Lung (tissue), 17 donors: ENCODE measurements at places on chromosomes 5 and 9. TPM values are rescaled to one million over a fixed set of nuclear protein-coding genes. Genes with fewer than 3 reads are reported as not detected.

GRCh38 chr9:107530679-107531078, 41.1 kb upstream of the KLF4 start:
- H3K27ac ChIP-seq = no peak overlapping the region
- no peaks in the 10 kb centered on the region for H3K27me3 ChIP-seq
- no peaks in the 10 kb centered on the region for H3K36me3 ChIP-seq
- no peaks in the 10 kb centered on the region for H3K4me1 ChIP-seq

Gene ARPC5L
- 27.6 TPM for total RNA-seq

- H3K27ac ChIP-seq = no peak overlapping the region
- no peak overlapping the region for H3K4me3 ChIP-seq
- H3K4me1 ChIP-seq = no peaks in the 10 kb centered on the region
- no peaks in the 10 kb centered on the region for H3K36me3 ChIP-seq
- DNase-seq = no peak
These were observed 171.2 kb downstream of the HSPA4 start for GRCh38 chr5:133222979-133223378.

Gene ABCA1
- total RNA-seq = 19.1 TPM

DNA sequence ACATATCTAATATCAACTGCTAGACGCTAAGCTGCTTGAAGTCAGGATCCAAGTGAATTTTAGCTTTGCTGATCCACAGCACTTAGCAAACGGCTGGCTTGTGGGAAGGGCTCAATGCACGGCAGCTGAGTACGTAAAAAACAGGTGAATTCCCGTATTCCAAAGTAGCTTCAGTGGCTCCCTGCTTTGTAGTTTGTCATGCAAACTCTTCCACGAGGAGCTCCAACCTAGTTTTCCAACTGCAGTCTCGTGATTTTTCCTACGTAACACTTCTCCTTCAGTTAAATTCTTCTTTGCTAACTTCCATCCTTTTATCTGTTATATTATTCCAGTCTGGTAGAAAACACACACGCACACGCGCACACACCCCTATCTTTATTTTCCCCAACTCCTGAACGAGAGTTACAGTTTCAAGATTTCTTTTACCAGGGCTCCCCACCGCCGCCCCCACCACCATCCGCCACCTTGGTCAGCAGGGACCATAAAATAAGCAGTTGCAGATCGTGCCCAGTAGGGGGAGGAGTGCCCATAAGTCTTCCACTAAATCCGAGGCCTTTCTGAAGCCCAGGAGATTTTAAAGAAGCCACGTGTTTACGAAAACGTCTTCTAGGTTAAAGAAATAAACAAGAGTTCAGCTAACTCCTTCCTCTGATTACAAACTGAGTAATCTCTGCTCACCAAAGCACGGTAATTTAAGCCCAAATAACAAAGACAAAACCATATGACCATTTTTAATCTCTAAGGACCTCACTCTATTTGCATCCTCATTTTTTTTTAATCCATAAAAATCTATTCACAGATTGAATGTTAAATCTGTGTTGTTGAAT, 34.8 kb upstream of the TRIO start:
- H3K27me3 ChIP-seq = peaks cover 8% of the 10 kb centered on the region
- H3K4me3 ChIP-seq = no peak overlapping the region
- H3K4me1 ChIP-seq = no peaks in the 10 kb centered on the region
- H3K36me3 ChIP-seq = no peaks in the 10 kb centered on the region

Gene INSL6
- total RNA-seq = not detected

GRCh38 chr9:82020331-82020730, 31.8 kb downstream of the SPATA31D1 start:
- no peaks in the 10 kb centered on the region for H3K36me3 ChIP-seq
- no peaks in the 10 kb centered on the region for H3K27me3 ChIP-seq
- H3K27ac ChIP-seq = no peak overlapping the region
- DNase-seq = no peak

Gene TRIM36
- 6.2 TPM for total RNA-seq

Gene BHMT2
- 4.6 TPM for total RNA-seq

DNA sequence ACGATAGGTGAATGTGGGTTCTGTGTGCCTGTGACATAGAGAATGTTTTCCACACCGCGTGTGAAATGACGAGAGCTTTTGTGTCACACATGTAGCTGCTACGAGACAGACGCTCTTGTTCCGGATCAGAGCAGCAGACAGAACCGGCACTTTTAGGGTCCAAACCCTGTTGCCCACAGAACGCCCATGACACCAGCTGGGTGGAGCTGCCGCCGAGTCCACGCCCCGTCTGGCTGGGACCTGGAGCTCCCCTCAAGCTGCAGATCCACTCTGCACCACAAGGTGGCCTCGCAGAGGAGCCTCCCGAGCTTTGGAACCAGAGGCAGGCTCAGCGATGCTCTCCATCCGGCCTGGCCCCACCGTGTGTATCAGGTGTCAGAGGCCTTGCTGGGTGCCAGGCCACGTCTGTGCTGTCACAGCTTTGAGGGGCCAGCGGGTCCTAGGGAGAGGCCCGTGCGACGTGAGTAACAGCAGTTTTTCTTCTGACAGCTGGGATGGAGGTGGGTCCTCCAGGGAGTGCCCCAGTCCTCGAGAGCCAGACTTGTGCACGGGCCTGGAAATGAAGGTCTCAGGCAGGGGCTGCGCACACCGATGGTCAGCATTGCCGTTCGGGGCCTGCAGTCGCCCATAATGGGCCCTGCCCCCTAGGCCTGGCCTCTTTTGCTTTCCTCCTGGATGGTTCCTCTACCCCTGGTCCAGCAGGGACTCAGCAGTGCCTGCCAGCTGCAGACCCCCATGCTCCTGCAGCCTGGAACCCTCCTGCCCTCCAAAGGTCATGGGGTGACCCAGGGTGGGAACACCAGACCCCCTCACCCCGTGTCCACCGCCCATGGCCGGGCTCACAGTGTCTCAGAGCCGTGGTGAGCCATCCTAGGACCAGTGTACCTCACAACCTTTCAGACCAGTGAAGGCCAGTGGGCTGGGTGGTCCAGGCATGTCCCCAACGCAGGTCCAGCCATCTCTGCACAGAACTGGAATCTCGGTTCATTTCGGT, 2.5 kb upstream of the LRRC14B start:
- no peak overlapping the region for H3K4me3 ChIP-seq
- H3K27ac ChIP-seq = peak overlapping the region; percentile 74
- H3K4me1 ChIP-seq = peaks cover 3% of the 10 kb centered on the region
- H3K36me3 ChIP-seq = no peaks in the 10 kb centered on the region
- H3K27me3 ChIP-seq = peaks cover 6% of the 10 kb centered on the region

- no peak overlapping the region for H3K4me3 ChIP-seq
- H3K27ac ChIP-seq = no peak overlapping the region
These were observed 133.0 kb downstream of the SLC28A3 start for GRCh38 chr9:84207491-84207951.

DNA sequence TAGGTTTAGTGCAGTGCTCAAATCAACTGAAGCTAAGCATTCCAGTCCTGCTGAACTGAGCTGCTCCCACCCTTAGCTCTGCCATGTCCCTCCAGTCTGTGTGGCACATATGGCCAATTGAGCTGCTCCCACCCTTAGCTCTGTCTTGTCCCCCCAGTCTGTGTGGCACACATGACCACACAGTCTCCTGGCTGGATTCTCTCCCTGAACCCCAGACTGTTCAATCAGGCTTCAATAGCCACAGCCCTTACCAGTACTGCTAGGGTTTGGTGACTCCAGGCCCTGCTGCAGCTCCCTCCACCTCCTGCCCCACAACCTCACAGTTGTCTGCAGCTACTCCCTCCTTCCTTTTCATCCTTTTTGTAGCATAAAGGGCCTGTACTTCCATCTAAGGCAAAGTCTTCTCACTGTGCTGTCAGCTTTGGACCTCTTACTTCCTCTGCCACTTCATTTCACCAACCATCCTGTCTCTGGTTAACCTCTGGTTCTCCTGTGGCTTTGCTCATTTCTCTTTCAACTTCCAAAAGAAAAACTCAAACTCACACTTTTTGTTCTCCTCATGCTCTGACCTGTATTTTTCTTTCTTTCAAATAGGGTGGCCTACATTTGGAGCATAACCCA, 50.8 kb downstream of the ADAMTS12 start:
- H3K36me3 ChIP-seq = no peaks in the 10 kb centered on the region
- H3K27me3 ChIP-seq = no peaks in the 10 kb centered on the region
- no peak overlapping the region for H3K4me3 ChIP-seq
- no peaks in the 10 kb centered on the region for H3K4me1 ChIP-seq
- H3K27ac ChIP-seq = no peak overlapping the region

Gene TIFAB
- total RNA-seq = 0.15 TPM
